ENCODE measurements at places on chromosomes 12 and 14.

GRCh38 chr14:100673085-100673806 is 53.4 kb upstream of the DLK1 start:
- no peak for DNase-seq

DNA sequence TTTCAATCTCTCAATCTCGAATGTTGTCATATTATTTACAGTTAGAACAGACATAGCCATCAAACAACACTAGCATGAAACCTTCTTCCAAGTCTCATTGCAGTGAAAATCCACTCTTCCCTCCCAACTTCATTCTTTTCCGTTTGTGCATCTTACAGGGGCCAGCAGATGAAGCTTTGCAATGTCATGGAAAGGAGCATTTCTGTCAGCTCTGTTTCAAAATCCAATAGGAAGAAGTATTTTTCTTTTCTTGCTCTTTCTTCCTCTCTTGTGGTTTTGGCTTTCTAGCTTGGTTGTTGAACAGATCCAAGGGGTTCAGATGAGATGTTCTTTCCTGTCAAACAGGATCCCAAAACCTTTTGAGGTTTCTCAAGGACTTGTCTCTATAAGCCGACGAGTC is 416.6 kb downstream of the AEBP2 start:
- no peak for DNase-seq

GRCh38 chr14:105137481-105138020 is 31.0 kb downstream of the JAG2 start:
- no peak for DNase-seq

- no peak for DNase-seq
These were observed 156.7 kb upstream of the RASSF8 start for GRCh38 chr12:25801734-25802133.

GRCh38 chr12:116697305-116697704 is 40.6 kb downstream of the SPRING1 start:
- no peak for DNase-seq

GRCh38 chr14:70086685-70087379 is 101.9 kb downstream of the SLC8A3 start:
- peak; percentile 8 for DNase-seq

DNA sequence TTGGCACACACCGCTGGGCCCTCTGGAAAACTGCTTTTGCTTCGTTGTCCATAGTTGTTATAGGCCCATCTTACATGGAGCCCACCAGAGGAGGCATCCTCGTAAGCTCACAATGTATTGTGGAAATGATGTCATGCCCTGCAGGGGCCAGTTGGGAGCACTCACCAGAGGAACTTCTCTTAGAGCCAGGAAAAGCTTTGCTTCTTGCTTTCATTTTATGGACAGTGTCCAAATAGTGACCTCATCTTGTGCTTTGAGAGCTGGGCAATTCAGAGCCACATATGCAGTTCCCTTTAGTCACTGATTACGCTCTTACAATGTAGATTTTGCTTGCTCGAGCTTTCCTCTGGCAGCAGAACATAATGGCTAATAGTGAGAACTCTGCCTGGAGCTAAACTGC is 275.6 kb downstream of the AACS start:
- DNase-seq: peak; percentile 71

DNA sequence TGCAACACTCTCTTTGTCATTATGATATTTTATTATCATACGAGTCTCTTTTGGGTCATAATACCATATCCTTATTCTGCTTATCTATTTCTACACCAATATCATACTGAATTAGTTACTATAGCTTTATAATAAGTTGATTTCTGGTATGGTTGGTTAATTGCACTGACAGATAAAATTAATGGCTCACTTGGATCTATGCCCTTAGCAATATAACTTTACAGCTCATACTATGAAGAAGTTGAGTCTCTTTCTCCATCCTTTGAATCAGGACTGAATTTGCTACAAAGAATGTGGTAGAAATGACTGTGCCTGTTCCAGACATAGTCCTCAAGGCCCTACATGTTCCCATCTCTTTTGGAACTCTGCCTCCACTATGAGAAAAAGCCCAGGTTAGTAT is 139.7 kb upstream of the DYRK2 start:
- DNase-seq: no peak

DNA sequence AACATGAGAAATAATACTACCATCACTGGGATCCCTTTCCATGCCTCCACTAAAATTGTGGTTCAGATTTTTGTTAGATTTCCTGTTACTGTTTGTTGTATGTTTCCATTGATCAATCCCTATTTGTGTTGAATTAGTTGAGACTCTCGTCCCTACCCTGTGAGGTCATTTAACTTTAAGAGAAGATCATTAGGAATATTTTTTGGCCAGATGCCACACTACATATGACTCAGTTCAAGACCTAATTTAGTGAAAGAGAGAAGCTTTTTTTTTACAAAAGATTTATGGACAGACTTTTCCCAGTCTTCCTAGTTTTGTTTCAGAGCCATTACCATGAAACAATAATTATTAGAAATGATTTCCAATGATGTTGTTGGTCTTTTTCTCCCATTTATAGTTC is 35.5 kb downstream of the CPSF6 start:
- peak; percentile 21 for DNase-seq

DNA sequence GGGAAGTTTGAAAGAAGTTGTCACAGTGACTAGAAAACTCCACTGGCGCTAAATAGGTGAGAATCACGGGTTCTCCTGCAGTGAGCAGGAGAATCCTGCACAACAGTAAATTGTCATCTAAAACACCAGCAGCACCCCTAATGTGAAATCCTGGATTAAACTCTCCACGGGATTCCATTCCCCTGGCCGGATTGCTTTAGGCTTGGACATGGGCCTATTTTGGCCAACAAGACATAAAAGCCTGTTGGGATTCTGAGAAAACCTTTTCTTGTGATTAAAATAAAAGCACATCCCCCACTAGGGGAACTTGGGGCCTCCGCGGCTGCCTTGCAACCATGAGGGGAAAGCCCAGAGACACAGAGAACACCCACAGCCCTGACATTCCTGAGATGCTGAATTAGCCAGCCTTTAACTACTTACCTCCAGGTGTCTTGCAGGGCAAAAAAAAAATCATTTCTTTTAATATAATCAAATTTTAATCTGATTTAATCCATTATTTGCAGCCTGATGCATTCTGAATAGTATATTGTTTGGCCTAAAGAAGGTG is 21.0 kb upstream of the TSPAN11 start:
- DNase-seq: no peak

DNA sequence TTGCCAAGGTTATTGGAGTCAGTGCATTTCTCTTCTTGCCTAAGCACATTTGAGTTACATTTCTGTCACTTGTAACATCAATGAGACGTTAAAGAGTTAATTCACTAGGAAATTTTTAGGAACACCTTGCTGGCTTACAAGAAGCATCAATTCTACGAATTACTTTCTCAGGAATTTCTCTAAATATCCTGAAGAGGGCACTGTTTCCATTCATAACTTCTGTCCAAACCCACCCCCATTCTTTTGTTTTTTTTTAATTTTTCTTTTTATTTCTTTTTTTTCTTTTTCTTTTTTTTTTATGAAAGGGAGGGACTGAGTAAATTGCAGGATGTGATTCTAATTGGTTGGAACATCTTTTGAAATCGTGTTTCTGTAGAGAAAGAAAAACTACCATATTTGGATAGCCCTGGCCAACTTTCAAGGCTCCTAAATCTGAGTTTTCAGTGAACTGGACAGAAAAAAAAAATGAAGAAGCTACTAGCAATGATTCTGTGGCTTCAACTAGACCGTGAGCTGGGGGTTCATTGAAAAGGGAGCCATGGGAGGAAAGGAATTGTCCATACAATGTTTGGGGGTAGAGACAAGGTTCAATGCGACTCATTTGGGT is 285.3 kb downstream of the DAD1 start:
- DNase-seq: peak; percentile 8

DNA sequence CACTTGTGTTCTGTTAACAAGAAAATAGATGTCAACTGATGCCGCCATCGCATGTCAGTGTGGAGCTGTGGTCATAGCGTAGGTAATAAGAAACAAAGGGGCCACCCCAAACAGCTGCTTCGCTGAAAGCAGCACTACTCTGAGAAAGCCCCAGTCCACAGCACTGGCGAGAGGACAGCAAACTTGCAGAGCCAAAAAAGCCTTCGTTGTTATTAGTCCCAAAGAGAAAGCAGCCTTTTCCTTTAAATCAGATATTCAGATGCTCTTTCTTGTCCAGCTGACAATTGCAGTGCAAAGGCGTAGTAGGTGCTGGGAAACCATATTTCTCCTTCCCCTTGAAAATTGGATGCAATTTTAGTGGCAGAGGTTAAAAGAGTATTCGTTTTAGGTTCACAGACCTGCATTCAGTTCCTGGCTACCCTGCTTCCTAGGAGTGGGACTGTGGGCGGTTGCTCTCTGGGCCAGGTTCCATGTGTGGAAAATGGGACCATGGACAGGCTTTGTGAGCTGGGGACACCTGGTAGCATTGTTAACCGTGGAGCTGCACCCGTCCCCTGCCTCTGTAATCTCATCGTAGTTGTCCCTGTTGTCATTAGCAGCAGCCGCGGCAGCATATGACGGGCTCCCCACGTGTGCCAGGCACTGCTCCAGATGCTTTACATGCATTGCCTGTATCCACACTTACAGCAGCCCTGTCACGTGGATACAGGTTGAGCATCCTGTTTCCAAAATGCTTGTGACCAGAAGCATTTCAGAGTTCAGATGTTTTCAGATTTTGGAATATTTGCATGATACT is 54.2 kb downstream of the ELK3 start:
- no peak for DNase-seq

GRCh38 chr12:86660488-86661147 is 404.4 kb upstream of the MGAT4C start:
- peak; percentile 76 for DNase-seq

DNA sequence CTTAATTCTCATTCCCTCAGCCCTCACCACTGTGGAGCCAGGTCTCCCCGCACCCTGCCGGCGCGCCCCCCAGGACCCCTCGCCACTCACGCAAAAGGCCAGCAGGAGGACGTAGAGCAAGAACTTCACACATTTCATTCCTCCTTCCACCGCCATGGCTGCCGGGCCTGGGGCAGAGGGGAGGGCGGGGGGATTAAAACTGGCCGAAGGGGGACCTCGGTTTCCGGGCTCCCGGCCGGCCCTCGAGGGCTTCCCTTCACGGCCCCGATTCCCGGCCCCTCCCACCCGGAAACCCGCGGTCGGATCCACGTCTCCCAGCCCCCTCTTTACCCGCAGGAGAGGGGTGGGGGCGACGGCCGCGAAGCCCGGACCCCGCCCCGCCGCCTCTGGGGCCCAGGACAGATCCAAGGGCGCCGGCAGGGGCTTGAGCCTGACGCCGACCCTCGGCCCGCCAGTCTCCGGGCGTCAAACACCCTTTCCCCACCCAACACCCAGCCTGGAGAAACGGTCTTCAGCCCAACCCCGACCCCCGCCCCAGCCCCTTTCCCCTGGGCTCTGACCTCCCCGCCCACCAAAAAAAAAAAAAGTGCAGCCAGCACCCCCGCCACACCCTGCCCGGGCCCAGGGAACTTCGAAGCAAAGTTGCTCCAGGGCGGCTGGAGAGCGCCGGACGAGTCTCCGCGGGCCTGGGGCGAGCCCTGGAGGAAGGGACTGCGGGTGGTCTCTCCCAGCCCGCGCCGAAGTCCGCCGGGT is 447 bp downstream of the CD63 start:
- no peak for DNase-seq

DNA sequence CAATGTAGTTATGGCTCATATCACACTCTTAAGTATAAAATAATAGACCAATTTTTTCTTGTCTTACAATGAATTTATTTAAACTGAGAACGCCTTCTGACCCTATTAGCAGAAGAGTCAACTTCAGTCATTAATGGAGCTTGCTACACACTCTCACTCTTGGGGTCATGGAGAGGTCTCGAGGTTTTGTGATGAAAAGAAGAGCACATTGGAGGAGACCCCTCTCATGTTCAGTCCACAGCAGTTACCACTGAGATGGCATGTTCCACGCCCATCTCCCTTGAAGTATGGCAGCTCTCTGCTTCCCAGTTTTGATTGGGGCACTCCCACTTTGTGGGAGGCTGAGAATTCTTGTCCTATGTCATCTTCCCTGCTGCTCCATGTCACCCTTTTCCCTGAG is 266.4 kb downstream of the RPS29 start:
- no peak for DNase-seq

- no peak for DNase-seq
These were observed 44.8 kb upstream of the METAP2 start for GRCh38 chr12:95429172-95429510.

GRCh38 chr12:116376354-116377193 is 99.1 kb upstream of the MED13L start:
- peak; percentile 90 for DNase-seq

GRCh38 chr14:103178521-103178920 is 55.3 kb downstream of the TNFAIP2 start:
- DNase-seq: no peak

- peak; percentile 47 for DNase-seq
These were observed 120.9 kb downstream of the SLC38A6 start for GRCh38 chr14:61101803-61102548.

GRCh38 chr12:119807380-119807779 is 69.7 kb downstream of the CIT start:
- no peak for DNase-seq

DNA sequence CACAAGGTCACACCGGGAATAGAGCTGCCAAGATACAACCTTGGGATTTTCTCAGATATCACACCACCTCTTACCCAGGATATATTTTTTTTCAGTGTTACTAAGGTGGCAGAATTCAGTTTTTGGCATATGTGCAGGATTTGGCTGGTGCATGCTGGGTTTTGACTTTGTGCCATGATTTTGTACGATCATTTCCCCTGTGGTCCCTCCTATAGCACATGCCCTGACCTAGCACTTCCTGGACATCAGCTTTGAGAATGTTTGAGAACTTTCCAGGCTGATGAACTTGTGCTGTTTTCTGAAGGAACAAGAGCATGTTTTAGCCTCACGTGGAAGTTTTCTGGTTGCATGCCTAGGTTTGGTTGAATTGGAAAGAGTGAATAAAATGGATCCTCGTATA is 11.0 kb upstream of the TBPL2 start:
- peak; percentile 38 for DNase-seq

- DNase-seq: no peak
These were observed 586.3 kb downstream of the RERGL start for GRCh38 chr12:17503742-17504141.

DNA sequence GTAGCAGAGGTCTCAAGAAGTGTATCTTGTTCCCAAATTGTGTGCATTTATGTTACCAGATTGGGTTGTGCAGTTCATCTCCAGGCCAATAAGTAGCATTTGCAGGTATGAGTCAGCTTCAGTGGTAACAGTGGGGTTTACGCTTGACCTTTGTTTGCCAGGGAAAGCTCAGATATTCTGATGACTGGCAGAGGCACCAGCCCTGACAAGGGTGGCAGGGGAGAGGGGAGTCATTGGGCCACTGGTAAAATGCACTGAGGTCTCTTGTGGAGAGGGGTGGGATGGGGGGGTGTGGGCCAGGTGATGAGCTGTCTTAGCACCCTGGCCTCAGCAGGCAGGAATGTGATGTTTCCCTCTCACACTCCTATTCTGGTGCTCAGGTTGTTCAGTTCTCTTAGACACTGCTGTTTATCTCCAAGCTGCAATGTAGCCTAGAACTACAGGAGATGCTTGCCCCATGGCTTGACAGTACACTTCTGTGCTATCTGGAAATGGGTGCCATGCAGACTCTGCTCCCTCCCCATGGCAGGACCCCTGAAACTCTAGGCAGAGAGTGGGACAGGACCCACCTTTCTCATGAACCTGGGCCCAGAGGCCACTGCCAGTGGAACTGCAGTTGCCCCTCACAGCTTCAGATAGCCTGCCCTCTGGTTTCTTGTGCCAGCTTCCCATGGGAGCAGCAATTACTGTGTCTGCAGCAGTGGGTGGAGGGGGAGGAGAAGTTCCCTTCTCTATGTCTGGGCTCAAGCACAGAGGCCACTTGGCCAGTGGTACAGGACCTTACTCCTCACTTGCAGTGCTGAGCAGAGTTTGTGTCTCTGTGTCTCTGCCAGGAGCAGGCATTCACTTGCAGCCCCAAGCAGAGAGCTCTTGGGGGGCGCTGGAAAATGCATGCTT is 31.9 kb downstream of the USP15 start:
- DNase-seq: no peak

Data from stromal cell of bone marrow (primary cell).